ENCODE measurements at places on chromosomes 1 and 21. TPM values are rescaled to one million over a fixed set of nuclear protein-coding genes. Genes with fewer than 3 reads are reported as not detected.

HFM1 gene
- 0.39 TPM for polyA plus RNA-seq

BTBD8 gene
- polyA plus RNA-seq = 2.6 TPM

CTTNBP2NL gene
- polyA plus RNA-seq = 17.0 TPM

RNU11 gene
- not detected for polyA plus RNA-seq

ALPL gene
- polyA plus RNA-seq = 13.8 TPM

SYT11 gene
- 271 TPM for polyA plus RNA-seq

NID1 gene
- 20.1 TPM for polyA plus RNA-seq

DNA sequence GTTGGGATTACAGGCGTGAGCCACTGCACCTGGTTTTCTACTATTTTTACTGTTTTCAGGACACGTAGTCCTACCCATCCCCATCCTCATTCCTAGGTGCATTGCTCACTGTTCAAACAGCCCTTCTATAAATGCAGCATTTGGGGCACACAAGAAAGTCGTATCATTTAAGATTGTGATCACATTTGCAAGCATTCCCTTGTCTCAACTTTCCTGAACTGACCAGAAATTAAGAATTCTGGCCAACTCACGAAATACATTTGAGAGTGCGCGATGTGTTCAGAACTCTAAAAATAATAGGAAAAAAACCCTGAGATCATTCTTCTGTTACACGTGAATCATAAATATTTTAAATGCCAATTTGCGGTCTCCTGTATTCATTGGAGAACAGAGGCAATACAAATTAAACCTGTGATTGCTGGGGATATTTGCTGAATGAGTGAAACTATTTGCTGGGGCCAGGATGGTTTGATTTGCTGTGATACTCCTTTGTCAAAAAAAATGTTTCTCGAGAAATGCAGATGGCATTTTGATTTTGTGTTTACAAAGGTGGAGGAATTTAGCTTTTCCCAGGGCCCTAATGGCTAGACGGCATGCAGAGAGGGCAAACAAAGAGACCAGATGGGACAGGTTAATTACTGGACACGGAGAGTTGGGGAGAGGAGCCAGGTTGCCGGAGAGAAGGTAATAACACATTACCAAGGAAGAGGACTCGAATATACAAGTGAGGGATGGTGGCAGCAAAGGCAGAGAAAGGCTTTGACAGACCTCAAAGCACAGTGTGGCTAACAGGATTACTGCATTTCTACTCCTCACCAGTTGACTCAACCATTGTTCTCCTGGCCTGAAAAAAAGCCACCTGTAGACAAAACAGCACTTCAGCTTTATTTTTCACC lies 38.4 kb downstream of the STPG1 start:
- peak; percentile 8 for DNase-seq

- DNase-seq = peak; percentile 58
These were observed 1.3 kb downstream of the AHDC1 start for GRCh38 chr1:27602462-27603308.

- DNase-seq = no peak
These were observed 31.2 kb upstream of the SYNC start for GRCh38 chr1:32733582-32734321.

- peak; percentile 83 for DNase-seq
These were observed 115.8 kb upstream of the ZRANB2 start for GRCh38 chr1:71196685-71197084.

- no peak for DNase-seq
These were observed 4.8 kb downstream of the RUNX3 start for GRCh38 chr1:24925082-24925779.

- peak; percentile 63 for DNase-seq
These were observed 716.2 kb downstream of the NCAM2 start for GRCh38 chr21:21714426-21714825.

GRCh38 chr1:38579056-38579455 lies 280.5 kb downstream of the RRAGC start:
- no peak for DNase-seq

DNA sequence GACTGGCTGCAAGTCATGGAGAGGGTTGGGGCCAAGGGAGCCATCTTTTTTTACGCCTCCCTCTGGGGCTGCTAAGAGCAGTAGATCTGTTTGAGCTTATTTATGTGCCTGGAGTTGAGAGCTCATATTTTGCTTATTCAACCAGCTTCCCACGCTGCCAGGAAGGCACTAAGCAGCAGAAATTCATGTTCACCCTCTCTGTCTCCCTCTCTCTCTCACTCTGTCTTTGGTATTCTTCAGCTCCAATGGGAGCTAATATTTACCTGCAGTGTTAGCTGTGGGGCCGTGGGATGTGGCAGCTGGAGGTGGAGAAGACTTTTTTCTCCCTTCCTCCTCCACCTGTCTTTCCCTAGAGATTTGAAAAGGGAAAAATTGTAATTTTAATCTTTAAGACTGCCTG lies 26.8 kb upstream of the CACNA1E start:
- no peak for DNase-seq

DNA sequence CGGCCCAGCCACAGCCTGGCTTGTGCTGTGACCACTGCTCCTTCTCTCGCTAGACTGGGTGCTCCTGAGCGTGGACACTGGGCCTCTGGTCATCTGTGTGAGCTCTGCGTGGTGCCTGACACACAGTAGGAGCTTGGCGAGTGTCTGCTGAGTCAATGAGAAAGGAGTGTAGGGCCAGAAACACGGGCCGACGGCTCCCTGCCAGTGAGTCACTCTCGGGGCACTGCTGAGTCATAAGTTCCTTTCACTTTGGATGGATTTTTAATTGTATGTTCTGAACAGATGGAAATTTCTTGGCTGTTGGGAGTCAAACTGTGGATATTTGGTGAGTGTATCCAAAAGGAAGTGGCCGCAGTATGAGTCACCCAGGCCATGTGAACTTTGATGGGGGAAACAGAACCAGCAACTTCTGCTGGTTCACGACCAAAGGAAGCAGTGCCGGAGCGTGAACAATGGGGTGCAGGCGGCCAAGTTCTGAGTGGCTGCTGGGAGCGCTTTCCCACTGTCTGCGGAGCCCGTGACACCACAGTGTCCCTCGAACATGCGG lies 41.0 kb upstream of the COL18A1 start:
- DNase-seq = no peak

DNA sequence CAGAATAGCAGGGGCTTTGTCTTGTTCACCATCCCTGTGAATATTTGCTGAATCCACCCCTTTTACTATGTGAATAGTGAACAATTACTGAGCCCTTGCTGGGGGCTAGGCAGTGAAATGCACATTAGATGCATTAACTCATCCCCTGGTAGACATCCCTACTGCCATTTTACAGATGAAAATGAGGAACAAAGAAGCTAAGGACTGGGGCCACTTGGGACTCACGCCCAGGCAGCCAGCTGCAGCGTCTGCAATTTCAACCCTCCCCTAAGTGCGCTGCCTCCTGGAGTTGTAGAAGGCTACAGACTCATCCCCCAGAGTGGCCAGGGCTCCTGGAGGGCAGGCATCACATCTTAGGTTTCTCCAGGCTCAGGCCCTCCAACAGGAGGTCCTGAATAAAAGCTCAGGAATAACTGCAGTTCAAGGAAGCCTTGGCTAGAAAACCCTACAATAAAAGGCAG lies 31.6 kb downstream of the CAPZB start:
- no peak for DNase-seq

DNA sequence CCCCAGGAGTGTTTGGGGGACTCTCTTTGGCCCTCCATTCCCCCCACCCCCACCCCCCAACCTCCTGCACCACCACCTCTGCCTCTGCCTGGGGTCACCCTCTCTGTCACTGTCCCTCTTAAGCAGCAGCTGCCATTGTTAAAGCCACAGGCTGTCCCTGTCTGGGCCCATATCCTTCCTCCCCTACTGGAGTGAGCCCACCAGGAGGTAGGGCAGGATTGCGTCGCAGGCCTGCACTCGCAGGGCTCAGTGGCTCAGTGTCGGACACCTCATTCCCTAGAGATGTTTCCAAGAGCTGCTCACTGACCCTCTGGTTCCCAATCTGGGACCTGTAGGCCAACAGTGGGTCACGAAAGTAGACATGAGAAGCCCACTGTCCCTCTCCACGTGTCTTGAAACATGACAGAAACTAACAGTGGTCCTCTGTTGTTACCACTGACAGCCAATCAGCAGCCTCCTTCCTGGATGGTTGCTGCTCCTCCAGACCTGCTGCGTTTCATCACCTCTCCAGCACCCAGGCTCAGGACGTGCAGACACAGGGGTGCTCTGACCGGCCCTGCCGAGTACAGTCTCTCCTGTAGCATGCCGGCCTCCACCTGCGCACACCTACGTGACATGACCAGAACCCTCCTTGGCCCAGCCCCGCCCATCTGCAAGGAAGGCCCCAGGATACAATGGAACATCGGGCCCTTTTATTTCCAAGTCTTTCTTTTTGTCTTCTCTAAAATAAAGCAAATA lies 7.7 kb downstream of the PRDM15 start:
- DNase-seq = no peak

DNA sequence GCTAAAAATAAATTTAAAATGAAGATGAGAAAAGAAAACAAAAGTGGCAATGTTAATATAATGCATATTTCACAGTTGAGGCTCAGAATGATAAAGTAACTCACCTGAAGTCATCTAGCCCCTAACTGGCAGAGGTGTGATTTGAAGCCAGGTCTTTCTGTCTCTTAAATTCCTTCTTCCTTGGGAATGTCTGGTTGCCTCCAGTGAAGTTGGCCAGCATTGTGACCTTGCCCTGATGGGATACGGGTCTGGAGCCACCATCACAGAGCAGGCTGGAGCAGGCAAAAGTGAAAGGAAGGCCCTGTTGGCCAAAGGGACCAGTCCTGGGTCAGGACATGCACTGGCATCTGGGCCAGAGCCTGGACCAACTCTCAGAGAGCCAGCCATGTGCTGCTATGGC lies 111.7 kb downstream of the EPHB2 start:
- no peak for DNase-seq

- DNase-seq = no peak
These were observed 1582.2 kb downstream of the MRPL39 start for GRCh38 chr21:24025101-24025500.

DNA sequence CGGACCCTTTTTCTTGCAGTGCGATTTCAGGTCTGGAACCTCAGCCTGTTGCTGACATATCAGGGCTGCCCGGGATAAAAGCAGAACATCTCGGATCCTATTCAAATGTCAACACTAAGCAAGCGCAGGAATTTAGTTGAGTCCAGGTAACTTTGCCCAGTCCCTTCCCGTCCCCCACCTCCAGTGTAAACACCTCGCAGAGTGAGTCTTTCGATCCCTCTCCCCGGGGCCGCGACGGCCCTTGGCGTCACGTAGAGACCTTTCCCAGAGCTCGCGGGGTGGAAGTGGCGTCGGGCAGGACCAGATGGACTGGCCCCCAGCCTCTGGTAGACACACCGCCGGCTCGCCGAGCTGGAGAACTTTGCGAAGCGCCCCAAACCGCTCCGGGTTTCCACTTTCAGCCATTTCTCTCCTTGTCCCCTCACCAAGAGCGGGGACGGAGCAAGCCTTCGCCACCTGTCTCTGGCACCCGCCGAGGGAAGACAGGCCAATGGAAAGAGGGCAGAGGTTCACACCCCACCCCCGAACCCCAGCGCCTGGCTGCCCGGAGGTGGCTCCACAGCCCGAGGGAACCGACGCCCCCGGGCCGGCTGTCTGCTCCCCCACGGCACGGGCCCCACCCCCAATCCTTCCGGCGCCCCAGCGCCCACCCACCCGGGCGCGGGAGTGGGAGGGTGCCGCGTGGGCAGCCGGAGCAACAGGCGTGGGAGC lies 570 bp downstream of the KCND3 start:
- peak; percentile 20 for DNase-seq

DNA sequence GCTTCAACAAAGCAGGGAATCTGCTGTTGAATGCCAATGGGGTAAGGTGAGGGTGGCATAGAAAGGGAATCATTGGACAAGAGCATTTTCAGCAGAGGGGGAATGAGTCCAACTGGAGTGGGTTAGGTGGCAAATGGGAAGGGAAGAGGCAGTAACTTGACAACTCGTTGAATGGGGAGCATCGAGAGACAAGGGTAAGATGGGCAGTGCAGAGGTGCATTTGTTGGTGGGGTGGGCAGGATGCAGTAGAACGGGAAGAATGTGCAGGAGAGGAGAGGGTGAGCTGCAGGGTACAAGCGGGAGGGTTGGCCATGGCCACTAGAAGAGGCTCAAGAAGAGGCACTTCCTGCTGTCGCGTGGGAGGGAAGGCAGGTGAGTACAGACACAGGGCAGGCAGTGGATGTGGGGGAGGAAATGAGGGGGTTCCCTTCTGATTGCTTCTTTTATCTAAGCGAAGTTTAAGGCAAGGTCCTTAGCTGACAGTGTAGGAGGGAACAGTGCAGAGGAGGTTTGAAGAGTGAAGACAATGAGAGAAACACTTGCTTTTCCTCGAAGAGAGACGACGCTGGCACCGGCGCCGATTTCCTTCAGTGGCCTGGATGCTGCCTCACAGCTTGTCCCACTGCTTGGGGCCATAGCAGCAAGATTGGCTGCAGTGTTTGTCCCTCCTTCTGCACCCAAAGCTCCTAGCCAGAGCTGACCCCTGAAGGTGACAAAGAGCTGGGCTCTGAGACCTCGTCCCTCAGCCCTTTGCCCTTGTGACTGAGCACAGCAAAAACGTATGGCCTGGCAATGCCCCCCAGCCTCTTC lies 3.2 kb upstream of the IKBKE start:
- no peak for DNase-seq

Measured in brain (organoid and tissue), 16 donors.